ENCODE measurements at places on chromosomes 13 and 19.

- DNase-seq: no peak
These were observed 6.4 kb downstream of the ARHGAP35 start for GRCh38 chr19:46867170-46867569.

- no peak for DNase-seq
These were observed 1.7 kb upstream of the DLEU7 start for GRCh38 chr13:50845211-50845610.

DNA sequence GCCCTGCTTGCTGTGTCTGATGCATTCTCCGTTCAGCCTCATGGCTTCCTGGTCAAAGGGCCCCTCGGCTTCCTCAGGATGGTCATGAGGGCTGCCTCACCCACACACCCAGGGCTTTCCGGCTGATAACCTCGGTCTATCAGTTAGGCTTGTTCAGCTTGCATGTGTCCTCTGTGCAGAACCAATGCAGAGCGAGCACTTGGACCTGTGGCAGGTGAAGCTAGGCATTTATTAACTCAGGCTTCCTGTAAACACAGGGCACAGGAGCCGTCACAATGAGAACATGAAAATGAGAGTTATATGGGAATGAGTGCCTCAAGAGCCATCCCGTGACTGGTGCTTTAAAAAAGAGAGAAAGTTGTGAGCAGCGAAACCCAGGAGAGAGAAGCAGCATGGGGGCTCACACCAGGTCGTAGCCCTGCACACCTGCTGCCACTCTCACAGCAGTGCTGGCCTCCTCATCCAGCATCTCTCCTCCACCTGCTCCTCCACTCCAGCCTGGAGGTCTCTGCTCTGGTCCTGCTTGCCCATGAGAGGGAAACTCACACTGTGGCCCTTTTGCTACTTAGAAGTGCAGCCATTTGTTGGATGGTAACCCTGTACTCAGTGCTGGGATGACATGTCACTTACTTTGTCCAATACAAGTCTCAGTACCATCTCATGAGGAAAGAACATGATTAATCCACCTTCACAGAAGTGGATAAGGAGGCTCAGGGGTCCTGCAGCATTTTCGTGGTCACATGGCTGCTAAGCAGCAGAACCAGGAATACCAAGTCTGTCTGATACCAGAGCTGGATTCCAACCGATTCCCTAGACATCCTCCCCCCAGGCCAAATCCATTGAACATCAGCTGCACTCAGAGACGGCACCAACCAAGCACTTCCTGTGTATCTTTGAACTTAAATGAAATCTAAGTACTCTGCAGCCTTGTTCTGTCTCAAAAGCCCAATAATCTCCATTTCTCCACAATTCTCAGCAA, 50.5 kb upstream of the IRS2 start:
- no peak for DNase-seq

DNA sequence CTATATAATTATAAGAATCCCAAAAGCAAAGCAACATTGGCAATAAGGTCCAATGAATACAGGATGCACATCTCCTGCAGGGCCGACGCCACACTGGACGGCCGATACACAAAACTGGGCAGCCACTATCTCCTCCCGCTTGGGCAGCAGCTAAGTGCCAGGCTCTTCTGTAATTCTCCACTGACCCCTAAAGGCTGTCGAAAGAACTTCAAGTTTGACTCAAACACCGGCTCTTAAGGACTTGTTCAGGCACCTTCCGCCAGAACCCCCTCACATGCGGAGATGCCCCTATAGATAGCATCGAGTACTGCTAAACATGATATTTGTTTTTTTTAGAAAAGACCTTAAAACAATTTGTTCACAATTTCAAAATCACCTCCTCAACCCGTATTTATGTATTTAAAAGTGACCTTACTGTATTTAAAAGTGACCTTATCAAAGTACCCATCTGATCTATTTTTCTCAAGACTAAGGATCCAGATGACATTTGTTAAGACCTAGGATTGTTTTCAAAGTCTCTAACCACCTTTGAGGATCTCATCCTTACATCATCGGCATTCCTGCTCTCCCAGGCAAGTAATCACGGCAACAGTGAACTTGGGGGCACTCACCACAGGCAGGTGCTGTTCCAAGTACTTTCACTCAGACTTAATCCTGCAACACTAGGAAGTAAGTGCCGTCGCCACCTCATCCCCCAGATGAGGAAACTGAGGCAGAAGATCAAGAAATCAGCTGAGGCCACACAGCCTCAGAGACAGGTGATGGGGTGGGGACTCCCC, 77.8 kb downstream of the TUBGCP3 start:
- no peak for DNase-seq

- DNase-seq: no peak
These were observed 295.8 kb downstream of the NDFIP2 start for GRCh38 chr13:79776531-79777295.

GRCh38 chr13:73913751-73914518, 220.3 kb downstream of the KLF12 start:
- DNase-seq: no peak

DNA sequence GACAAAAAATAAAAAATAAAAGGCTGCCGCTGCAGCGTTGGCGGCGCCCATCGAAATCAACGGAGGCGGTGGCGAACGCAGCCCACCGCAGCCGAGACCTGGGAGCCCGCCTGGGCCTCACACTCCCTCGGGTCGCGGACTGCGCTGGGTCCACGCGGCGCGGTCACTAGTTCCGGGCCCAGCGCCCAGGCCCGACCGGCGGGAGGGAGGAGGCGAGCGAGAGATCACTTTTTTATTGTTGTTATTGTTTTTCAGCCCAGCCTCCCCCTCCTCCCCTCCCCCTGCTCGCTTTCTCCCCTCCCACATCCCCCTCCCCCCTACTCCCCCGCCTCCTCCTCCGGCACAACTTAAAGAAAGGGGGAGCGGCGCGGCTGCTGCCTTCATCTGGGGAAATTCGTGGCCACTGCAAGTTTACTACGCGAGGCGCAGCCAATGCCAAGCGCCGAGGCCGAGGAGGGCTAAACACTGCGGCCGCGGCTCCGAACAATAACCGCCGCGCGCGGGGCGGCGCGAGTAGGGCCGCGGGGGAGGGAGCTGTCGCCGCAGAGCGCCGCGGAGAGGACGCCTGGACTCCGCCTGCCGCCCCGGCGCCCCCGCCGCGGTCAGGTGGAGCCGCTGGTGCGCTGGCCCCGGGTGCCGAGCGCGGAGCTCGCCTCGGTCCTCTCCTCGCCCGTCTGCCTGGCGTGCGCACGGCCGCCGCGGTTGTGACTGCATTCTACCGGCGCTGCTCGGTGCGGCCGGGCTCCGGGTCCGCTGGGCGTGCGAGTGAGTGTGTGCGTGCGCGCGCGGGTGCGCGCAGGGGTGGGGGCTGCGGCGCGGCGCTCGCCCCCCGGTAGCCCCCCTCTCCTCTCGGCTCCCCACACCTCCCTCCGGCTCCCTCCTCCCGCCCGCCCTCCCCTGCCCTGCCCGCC, 505 bp upstream of the ZIC2 start:
- no peak for DNase-seq

GRCh38 chr19:16445238-16446107, 26.3 kb downstream of the EPS15L1 start:
- no peak for DNase-seq

DNA sequence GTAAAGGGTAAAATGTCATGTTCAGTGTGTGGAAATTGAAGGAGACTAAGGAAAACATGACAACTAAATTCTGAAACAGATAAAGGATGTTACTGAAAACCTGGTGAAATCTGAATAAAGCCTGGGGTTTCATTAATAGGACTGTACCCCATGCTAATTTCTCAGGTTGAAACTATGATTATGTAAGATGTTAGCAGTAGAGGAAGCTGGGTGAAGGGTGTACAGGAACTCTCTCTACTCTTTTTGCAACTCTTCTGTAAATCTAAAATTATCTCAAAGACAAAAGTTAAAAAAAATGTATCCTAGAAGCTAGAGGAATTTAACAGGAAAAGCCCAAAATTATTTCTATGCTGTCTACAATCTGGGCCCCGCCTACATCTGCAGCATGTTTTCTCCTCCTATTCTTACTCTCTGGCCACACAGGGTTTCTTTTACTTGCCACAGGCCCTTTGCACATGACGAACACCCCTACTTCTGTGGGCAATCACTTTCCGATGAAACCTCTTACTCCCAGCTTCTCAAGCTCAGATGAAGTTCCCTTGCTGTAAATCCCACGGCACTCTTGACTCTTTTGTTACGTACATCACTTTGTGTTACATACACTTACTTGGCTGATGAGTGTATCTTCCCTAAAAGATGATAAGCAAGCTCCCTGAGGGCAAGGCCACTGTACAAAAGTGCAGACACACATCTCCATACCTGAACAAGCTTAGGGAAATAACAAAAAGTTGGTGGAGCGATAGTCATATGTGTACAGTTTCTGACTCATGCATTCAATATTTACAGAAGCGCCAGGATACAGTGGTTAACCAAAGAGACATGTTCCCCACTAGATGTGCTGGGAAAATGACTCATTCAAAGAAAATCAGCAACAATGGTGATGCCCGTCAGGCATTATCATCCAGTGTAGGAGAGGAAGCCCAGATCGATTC, 32.6 kb downstream of the RUBCNL start:
- DNase-seq: no peak

GRCh38 chr19:37007587-37008220, 70.5 kb upstream of the ZNF420 start:
- DNase-seq: no peak

DNA sequence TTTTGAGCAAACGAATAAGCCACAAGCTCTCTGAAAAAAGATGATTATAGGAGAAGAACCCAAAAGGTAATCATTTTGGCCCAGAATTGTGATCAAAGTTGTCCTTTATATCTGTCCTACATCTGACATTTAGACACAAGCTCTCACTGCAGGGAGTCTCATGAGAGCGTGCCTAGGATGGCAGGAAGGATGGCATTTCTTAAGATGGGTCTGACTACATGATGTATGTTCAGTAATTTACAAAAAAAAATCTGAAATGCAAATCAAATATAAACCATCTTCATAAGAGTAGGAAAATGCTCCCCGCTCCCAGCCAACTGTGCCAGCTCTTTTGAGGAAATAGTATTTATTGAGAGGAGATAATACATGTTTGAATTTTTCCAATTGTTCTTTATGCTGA, 81.0 kb upstream of the MBNL2 start:
- DNase-seq: no peak

DNA sequence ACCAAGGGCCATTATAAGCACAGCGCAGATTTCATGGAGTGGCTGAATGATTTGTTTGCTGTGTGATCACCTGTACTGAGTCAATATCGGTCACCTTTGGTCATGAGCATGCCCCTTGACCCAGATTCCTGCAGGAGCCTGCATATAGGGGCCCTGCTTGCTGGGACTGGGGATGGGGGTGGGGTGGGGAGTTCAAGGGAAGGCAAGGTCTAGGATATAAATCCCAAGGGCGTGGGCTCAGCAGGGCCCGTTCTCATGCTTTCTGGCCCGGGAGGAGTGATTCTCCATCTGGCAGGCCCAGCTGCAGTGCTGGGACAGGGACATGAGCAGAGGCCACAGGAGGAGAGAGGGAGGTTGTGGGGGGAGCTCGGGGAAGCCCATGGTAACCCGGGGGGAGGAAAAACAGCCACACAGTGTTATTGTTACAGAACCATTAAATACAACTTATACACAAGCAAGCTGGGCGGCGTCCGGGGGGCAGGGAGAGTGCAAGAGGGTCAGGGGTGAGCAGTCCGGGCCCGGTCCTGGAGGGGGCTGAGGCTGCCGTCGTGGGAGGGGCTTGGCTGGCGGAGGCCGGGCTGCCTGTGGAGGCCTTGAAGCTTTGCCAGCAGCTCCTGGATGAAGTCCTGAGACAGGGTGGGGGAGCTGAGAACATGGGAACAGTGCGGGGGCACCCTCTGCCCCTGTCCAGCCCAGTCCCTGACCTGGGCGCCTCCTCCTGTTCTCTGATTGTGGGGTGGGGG, 5.2 kb downstream of the PPP1R14A start:
- DNase-seq: no peak

GRCh38 chr19:51166846-51167490, 24.9 kb downstream of the SIGLEC7 start:
- DNase-seq: no peak
